M059J (cell line): ENCODE measurements at places on chromosomes 12 and 14.
A peak's percentile ranks its signal among the peaks of the same experiment; 100 is the strongest.

DNA sequence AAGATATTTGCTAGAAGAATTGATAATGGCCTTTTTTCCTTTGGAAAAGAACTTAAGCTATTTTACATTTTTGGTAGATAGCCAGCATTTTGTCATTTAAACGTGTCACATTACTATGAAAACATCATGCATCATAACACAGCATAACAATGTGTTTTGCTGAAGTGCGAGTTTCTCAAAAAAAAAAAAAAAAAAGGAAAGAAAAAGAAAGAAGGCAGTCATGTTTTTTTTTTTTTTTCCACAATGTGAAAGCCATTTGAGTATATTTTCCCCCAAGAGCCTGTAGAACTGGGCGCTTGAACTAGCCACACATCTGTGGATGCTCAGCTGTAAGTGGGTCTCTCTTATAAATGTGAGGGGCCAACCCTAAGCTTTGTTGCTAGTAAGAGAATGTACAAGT is 300.1 kb downstream of the AKAP6 start:
- no peak for DNase-seq

DNA sequence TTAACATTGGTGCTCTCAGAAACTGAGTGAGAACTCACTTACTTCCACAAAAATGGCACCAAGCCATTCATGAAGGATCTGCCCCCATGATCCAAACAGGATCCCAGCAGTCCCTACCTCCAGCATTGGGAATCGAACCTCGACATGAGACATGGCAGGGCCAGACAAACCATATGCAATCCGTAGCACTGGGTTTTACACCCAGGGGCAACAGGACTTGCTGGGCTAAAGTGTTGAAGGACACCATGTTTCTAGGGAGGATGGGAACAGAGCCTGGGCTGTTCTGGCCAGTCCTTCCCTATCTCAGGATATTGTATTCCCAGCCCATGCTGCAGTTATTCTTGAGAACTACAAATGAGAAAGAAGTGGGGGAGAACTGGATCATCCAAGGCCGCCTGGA is 36.6 kb downstream of the SERPINA3 start:
- DNase-seq = no peak

- peak; percentile 66 for DNase-seq
Measured at GRCh38 chr12:58915634-58916033, 4.7 kb downstream of the LRIG3 start.

- DNase-seq = peak; percentile 97
Measured at GRCh38 chr14:63677891-63678379, 36.3 kb upstream of the WDR89 start.

DNA sequence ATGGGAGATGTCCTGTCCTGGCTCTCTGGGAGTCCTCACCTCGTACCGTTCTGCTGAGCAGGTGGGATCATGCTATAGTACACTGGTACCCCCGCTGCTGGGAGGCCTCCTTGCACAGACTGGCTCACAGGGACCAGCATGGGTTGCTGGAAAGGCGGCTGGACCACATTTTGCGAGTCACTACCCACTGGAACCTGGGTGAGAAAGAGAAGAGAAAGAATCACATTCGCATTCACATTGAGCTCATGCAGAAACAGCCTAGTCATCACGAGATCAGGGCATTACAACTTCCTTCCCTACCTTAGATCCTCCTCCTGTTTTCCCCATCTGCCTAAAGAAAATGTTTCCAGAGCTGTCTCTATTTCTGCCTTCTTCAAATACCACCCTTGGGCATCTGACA is 17.3 kb upstream of the STAC3 start:
- no peak for DNase-seq

DNA sequence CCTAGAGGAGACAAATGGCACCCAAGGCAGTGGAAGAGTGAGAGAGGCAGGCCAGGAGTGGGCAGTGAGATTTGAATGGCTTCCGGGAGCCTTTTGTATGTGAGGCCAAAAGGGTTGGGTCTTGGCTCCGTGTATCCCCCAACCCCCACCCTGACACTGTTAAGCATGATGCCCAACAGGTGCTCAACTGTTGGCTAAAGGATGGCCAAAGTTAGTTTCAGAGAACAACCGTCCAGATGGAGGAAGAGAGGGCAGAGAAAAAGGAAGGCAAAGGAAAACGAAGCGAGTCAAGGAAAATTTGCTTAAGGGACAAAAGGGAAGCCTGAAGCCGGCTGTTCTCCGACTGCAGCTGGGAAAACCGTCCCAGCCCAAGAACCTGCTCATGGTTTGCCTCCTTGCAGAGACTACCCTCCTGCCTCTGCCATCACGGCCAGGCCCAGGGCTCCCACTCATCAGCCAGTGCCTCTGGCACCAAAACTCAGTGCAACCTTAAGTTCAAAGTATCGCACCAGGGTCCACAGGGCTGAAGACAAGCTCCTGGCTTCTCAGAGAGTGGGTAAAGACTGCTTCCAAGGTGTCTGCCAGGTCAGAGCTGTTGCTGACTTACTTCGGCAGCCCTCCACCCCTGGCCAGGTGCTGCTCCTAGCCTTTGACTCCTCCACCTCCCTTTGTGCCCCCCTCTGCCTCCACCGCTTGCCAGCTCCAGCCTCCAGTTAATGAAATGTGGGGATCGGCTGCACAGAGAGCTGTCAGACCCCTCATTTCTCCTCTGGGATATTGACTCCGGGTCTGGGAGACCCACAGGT is 4.2 kb upstream of the C1QL4 start:
- no peak for DNase-seq

DNA sequence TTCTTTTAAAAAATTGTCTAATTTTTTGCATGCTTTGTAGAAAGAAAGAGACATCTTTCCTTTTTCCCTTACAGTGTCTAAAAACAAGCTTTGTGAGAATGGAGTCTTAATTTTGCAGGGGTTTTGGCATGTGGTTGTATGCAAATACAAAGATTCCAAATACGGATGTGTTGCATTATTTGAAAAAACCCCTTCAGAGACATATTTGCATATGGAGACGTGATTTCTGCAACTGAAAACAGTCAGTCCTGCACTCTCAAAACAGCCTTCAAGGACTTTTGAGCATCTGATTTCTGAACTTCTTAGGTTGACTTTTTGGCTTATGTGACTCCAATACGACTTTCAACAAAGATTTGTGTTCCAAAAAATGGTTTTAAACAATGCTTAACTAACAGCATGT is 7.8 kb downstream of the IRAK3 start:
- DNase-seq = no peak

DNA sequence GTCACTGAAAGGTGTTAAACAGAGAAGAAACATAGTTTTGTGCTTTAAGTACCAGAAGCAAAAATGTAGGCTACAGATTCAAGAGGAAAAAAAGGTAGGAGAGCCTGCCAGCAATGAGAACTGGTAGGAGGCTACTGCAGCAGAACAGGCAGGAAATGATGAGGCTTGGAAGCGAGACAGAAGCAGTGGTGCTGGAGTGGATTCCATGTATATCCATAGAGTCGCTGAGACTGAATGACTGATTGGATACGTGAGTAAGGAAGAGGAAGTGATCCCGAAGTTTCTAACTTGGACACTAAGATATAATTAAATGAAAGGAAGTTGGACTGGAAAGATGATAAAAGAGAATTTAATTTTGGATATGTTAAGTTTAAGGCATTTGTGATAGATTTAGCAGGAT is 45.0 kb upstream of the CCDC91 start:
- no peak for DNase-seq

DNA sequence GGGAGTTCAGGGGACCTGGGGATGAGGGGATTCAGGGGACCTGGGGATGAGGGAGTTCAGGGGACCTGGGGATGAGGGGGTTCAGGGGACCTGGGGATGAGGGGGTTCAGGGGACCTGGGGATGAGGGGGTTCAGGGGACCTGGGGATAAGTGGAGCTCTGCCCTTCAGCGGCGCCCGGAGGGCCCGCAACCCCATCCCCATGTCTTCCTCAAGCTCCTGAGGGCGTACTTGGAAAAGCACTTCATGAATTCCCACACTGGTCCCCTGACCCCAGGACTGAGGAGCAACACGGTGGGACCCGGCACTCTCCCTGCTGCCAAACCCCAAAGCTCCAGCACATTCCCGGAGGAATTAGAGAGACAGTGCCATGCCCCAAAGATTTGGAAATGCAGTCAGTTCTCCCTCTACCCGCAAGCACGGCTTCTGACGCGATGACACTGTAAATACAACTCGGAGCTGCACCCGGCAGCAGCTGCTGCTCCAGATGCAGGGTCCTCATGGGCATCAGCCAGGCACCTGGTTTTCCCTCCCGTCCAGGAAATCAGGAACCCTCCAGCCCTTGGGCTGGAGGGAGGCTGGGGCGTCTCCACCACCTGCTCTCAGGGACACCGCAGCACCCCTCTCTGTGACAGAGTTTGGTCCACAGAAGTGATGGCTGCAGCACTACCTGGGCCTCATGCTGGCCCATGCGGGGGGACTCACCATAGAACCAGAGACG is 32.8 kb upstream of the C14orf180 start:
- DNase-seq = no peak

GRCh38 chr14:95256776-95257060 is 63.0 kb downstream of the CLMN start:
- no peak for DNase-seq

DNA sequence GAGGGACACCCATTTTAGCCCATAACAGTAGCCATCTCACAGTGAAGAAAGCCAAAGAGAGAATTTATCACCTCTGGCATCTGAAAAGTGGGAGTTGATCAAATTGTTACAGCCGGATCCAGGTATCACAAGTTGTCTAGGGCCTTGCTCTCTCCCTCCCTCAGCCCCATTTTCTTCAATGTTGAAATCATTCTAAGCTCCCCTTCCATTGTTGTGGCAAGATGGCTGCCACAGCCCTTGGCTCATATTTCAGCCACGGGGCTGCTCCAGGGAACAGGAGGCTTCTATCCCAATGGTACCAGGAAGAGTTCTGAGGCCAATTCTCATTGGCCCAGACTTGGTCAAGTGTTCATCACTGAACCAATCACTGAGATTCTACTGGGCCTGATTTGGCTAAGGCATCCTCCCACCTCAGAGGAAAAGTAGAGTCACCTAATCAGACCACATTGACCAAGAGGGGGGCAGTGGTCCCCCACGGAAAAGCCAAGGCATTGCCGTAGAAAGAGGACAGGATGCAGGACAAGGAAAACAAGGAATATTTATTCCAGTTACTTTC is 106.2 kb downstream of the GPATCH2L start:
- DNase-seq = no peak

- DNase-seq = no peak
Measured at GRCh38 chr12:64937452-64937851, 113.0 kb downstream of the TBC1D30 start.

- no peak for DNase-seq
Measured at GRCh38 chr14:100032738-100033137, 32.5 kb upstream of the EVL start.

DNA sequence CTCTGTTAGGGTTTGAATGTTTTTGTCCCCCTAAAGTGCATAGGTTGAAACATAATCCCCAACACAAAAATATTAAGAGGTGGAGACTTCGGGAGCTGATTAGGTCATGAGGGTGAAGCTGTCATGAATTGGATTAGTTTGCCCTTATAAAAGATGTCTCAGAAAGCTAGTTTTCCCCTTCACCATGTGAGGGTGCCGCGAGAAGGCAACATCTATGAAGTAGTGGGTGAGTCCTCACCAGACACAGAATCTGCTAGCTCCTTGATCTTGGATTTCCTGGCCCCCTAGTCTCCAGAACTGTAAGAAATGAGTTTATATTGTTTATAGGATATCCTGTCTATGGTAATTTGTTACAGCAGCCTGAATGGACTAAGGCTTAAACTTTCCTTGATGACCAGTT is 301.5 kb upstream of the ATP2B1 start:
- DNase-seq = peak; percentile 18

DNA sequence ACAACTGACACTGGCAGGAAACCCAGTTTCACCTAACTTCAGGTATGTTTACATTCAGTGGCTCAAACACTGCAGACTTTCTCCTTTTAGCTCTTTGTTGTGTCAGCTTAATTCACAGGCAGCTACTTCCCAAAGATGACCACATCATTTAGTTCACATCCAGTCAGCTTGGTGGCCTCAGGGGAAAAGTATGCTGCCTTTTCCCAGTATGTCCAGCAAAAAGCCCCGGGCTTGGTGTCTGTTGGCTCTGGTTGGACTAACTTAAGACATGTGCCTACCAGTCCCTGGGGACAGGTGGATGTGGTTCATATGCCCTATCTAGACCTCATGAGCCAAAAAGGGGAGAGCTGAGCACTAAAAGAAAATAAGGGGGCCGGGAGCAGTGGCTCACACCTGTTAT is 56.4 kb downstream of the GOLGA5 start:
- peak; percentile 18 for DNase-seq

DNA sequence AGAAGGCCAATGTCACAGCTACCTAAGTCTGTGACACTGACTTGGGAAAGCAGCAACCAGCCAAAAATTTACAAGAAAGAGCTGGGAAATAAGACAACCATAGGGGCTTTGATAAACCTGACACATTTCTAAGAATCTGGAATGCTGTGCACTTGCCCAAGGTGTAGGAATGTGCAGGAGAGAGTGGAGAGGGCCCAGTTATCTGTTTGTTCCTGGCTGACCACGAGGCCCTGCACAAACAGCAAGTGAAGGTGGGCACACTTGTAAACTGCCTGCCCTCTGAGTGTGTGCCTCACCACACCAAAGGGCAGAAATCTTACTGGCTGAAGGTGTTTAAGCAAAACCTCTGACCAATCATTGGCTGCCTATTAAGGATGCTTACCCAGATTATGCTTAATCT is 27.3 kb downstream of the DLK1 start:
- DNase-seq = no peak

DNA sequence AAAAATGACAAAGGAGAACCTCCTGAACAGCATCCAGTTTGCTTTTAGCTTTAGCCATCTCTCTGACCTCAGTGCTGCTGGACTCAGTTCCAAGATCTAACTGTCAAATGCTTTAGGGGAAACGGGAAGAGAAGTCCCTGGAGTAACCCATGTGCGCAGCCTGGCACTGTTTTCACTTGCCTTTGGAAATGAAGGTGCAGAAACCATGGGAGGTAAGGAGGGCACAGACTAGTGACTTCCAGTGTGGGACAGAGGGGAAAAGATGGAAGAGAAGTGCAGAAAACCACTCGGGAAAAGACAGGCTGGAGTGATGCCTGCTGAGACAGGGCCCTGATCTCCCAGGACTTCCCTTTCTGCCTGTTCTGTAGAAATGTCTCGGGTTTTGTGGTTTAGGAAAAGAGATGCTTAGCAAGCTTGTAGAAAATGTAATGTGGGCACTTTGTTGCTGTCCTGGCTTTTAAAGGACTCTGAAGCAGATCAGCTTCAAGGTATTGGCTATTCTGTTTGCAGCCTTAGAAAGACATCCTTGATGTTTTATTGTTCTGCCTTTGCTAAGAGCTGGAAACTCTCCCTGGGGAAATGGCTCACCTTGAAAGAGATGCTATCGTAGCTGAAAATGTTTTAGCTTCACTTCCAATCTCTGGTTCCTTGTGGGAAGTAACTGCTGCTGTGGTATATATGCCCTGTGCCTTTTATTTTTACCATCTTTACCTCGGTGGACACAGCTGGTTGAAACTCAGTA is 124.6 kb upstream of the HIF1A start:
- DNase-seq = peak; percentile 35

- peak; percentile 58 for DNase-seq
Measured at GRCh38 chr12:49131894-49132461, 783 bp upstream of the TUBA1B start.

- DNase-seq = no peak
Measured at GRCh38 chr12:57130941-57131340, 2.7 kb downstream of the LRP1 start.
